NCI-H345 (cell line): ENCODE measurements at places on chromosomes 16 and 17.

DNA sequence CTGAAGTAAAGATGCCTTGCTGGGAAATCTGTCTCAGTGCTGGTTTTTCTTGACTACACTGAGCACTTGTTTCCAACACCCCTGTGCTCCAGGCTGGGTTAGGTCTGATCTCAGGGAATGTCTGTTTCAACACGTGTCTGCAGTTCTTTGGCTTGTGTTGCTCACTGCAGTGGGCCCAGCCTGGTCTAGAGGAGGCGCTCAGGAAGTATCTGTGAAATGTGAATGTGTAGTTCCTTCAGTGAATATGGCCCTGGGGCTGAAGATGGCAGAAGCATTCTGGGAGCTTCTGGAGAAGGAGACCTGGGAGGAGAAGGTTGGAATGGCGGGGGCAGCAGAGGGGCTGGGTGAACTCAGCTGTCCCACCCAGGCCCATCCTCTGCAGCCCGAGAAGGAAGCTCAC lies 8.1 kb upstream of the YPEL3 start:
- DNase-seq: no peak

DNA sequence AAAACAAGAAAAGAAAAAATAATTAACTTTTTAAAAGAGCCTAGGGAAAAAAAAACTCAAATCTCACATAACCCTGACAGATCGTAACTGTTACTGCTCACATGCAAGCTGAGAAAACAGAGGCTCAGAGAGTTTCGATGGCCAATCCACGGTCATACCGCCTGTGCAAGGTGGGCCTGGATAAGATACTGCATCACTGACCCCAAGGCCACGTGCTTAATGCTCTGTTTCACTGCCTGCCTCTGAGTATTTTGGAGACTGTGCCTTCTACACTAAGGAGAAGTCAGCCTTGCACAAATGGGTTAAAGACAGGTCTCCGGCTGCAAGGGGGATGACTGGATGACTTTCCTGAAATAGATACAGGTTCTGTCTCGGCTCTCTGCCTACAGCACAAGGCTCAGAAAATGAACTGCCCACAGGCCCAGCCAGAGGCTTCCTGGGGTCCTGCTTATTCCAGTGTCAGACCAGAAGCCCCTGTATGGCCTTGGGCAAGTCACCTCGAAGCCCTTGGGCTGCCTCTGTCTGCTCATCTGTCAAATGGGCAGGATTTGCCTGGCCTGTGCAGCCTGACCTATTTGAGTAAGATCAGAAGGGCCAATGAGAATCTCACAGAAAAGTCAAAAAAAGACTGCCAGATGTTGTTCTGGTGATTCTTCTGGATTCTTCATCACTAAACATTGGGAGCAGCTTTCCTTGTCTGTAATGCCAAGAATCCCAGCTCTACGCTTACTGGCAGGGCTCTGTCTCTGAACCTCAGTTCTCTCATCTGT lies 25.8 kb downstream of the CNGB1 start:
- no peak for DNase-seq

GRCh38 chr16:12900156-12900555 lies 1.2 kb upstream of the SHISA9 start:
- no peak for DNase-seq

DNA sequence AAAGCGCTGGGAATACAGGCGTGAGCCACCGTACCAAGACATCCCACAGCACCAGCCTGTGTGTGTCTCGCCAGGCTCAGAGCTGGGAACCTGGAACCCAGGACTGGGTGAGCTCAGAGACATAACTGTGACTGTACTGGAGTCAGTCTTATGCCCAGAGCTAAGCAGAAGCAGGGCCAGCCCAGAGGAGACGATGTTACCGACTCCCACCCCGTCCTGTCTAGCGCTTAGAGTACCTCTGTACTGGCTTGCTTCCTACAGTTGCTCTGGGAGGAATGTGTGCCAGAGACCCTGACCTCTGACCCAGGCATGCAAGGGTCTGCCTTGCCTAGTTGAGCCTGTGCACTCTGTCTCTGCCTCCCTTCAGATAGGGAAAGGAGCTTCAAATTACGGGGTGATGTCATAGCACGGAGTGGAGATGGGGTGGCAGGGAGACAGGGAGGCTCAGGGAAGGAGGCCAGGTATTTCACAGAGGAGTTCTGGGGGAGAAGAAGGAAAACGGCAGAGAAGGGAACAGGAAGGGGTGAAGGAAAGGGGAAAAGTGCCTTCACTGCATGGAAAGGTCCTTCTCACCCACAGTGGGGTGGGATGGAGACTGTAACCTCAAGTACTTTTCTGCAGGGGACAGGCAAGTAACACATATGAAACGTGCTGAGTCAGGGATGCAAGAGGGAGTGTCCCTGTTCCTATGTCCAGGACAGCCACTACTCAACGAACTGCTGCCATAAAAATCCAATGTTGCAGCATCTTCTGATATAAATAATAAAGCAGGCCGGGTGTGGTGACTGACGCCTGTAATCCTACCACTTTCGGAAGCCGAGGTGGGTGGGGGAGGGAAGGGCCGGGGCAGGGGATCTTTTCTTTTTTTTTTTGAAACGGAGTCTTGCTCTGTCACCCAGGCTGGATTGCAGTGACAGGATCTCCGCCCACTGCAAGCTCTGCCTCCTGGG lies 5.8 kb upstream of the ARMC5 start:
- no peak for DNase-seq

DNA sequence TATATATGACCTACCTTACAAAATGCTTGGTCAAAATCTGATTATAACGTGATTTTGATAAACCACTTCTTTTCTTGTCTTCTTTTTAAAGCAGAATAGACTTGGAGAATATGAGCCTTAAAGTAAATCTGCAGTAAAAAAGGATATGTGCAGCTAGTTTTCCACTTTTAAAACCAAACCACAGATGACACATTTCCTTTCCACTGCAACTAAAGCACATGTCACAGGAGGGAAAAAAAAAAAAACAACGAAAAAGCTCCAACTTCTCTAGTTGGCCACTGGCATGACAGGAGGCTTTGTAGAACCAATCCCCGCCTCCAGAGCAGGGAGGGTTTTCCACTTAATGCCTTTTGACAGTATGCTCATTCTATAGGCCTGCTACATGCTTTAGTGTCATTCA lies at the start of gene EVI2A:
Gene EVI2A (minus strand): TSS at position 142 of the 400 bp plus-strand sequence. CDS start 2,609 bp downstream, outside the sequence.
- no peak for DNase-seq

DNA sequence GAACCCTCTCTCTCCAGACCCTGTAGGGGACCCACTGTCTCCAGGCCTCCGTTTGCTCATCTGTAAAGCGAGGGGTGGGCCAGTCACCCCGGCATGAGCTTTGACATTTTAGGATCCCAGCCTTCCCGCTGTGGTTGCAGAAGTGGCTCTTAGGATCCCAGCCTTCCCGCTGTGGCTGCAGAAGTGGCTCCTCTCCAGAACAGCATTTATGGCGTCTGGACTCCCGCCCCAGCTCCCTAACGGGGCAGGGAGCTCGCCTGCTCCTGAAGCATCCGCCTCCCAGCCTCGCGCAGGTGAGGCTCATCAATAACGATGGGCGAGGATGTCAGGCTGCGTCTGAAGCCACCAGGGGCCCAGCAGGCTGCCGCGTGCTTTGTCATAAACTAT lies 222.3 kb upstream of the TNRC6C start:
- DNase-seq: peak; percentile 94

DNA sequence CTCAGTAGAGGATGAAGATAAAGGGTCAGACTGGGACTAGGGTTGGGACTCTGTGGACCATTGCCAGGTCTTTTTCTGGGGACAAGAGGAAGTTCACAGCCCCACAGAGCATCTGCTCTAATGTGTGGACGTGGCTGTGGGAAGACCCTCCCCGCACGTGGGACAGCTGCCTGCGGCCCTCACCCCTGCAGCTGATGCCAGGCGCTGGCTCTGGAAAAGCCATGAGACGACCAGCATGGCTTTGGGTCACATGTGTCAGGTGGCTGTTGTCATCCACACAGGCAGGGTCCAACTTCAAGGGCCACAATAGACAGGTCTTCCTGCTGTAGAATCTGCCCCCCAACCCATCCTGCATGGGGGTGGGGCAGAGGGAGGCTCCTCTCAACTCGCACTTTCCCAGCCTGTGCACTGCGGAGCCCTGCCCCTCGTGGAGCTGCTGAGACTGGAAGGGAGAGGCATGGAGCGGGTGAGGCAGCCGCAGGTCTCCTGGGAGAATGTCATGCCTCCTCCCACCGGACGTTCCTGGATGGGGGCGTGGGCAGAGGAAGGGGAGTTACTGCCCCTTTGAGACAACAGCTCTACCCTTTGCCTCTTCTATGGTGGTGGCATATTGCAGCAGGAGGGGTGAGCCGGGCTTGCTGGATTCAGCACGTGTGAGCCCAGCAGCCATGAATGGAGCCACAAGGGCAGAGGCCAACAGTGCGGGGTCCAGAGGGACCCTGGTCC lies 53.4 kb downstream of the PIMREG start:
- no peak for DNase-seq

- DNase-seq: no peak
Measured at GRCh38 chr16:47377154-47377553, 83.7 kb downstream of the ITFG1 start.

GRCh38 chr16:1828645-1829410 lies 1.8 kb downstream of the FAHD1 start:
- DNase-seq: no peak

- DNase-seq: no peak
Measured at GRCh38 chr17:66522591-66523272, 220.3 kb downstream of the PRKCA start.

GRCh38 chr17:50922721-50923405 lies 56.7 kb upstream of the TOB1 start:
- no peak for DNase-seq

GRCh38 chr17:60525328-60525684 lies 736 bp downstream of the APPBP2 start:
- no peak for DNase-seq

GRCh38 chr16:74623839-74624235 lies 16.9 kb upstream of the GLG1 start:
- DNase-seq: no peak

GRCh38 chr16:66273053-66273452 lies 93.4 kb upstream of the CDH5 start:
- no peak for DNase-seq

GRCh38 chr17:9948928-9949327 lies 43.9 kb upstream of the RCVRN start:
- no peak for DNase-seq

- DNase-seq: no peak
Measured at GRCh38 chr16:68005211-68005610, 5.9 kb upstream of the DPEP2 start.

DNA sequence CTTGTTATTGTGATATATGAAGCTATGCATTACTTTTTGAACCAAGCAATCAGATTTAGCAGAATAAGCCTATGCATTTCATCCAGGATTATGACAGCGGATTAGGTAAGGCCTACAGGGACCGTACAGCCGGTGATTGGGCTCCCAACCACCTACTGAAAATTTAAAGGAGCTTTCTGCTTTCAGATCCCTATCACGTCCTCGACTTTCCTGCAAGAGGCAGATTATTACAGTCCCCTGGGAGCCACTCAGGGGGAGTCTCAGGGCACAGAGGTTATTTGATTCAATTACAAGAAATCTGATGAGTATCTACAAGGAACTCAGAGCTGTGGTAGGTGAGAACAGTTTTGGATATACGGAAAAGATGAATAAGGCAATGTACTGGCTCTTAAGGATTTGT lies 80.7 kb downstream of the HS3ST3B1 start:
- no peak for DNase-seq

DNA sequence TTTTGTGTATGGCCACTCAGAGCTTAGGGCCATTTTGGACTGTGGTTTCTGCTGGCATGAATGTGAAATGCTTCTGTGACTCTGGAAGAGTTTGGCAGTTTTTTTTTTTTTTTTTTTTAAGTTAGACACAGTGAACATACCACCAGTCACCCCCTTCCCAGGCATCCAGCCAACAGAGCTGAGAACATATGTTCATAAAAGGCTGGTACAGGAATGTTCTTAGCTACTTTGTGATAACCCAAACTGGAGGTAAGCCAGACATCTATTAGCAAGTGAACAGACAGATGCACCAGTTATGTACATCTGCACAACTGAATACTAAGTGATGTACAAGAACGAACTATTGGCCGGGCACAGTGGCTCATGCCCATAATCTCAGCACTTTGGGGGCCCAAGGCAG lies 92.7 kb downstream of the ABCC1 start:
- DNase-seq: no peak

- DNase-seq: peak; percentile 63
Measured at GRCh38 chr17:57747221-57748017, 2.3 kb upstream of the CCDC182 start.

GRCh38 chr16:75351183-75351582 lies 82.1 kb downstream of the CFDP1 start:
- no peak for DNase-seq

DNA sequence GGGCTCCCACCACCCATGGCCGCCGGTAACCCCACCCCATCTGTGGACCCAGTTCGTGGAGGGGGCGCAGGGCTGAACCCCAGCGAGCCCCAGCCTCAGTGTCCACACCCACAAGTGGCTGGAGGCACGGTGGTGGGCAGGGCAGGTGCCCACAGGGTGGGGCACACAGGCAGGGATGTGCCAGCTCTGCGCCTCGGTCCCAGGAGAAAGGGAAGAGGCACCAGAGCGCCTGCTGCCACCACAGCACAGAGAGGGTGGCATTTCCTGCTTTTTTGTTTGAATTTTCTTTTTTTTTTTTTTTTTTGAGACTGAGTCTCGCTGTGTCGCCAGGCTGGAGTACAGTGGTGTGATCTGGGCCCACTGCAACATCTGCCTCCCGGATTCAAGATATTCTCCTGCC lies 19.0 kb downstream of the ZFPM1 start:
- no peak for DNase-seq

DNA sequence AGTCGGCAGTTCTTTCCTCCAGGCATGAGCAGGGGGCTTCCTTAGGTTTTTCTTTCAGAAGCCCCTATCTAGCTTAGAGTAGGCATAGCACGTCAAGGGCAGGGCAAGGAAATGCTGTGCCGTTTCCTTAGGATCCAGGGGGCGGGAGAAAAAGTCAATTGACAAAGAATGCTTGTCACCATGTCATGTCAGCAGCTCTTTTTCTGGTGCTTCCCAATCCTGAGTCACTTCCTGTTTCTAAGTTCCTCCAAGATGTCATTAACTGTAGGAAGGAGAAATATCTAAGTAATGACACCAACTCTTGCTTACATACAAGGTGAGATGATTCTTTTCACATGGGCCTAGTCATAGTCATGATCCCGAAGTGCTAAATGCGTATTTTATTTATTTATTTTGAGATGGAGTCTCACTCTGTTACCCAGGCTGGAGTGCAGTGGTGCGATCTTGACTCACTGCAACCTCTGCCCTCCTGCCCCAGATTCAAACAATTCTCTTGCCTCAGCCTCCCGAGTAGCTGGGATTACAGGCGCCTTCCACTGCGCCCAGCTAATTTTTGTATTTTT lies 35.2 kb downstream of the GJC1 start:
- no peak for DNase-seq

DNA sequence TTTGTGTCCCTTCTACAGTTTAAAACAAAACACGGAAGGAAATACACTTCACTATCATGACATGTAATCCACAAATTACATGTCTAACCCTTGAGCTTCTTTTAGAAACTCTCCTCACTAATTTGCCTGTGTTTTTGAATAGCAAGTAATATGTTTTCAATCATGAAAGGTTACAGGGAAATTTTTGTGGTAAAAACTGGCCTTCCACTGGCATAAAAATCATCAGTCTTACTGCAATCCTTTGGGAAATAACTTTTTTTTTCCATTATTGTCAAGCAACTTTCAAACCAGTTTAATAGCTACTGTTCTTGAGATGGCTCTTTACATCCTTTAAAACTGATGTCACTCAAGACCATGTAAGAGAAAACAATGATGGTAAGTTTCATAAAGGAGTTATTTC lies 27.0 kb downstream of the MYO1D start:
- DNase-seq: no peak
